ACHN (cell line): ENCODE measurements at places on chromosomes 11 and 22.

DNA sequence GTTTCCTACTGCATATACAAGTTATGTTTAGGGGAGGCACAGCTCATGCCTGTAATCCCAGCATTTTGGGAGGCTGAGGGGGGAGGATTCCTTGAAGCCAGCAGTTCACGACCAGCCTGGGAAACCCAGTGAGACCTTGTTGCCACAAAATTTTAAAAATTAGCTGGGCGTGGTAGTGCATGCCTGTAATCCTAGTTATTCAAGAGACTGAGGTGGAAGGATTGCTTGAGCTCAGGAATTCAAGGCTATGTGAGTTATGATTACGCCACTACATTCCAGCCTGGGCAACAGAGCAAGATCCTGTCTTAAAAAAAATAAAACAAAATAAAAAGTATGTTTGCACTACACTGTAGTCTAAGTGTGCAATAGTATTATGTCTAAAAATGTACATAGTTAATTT is 108.8 kb upstream of the TEAD1 start:
- DNase-seq: no peak

- no peak for DNase-seq
Measured at GRCh38 chr11:18624161-18624560, 10.0 kb downstream of the SPTY2D1 start.

DNA sequence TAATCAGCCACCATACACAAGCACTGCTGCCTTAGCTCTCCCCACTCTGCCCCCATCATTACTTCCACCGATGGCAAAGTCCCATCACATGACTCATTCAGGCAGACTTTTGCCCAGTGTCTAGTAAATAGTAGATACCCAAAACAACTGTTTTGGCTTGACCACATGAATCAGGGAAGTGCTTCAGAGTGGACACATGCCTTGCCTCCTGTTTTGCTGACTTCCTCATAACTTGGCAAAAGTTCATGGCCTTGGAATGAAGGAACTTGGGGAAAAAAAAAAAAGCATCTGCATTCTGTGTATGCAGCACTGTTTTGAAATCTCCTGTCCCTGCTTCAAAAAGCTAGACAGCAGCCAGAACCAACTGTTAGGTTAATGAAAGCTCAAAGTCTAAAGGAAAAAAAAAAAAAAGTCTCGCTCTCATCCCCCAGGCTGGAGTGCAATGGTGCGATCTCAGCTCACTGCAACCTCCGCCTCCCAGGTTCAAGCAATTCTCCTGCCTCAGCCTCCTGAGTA is 335.3 kb downstream of the FAM181B start:
- no peak for DNase-seq

DNA sequence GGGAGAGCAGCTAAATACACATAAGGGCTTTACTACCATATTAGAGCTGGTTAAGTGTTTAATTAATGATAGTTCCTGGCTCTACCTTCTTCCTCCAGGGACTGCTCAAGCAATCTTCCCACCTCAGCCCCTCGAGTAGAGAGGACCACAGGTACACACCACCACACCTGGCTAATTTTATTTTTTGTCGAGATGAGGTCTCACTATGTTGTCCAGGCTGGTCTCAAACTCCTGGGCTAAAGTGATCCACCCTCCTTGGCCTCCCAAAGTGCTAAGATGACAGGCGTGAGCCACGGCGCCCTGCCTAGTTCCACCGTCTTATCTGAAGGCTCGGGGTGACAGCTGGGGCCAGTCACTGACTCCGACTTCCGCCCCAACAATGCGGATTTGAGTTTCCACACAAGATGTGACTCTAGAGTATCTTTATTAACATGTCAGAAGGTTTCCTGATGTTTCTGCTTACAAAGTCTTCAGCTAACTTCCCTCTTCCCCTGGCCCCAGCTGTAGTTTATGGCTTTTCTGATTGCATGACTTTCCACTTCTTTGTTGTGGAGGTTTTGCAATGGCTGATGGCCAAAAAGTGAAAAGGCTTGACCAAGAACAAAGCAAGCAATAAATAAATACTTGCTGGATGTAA is 16.8 kb downstream of the TPST2 start:
- DNase-seq: no peak

- peak; percentile 82 for DNase-seq
Measured at GRCh38 chr11:57424792-57425564, 1.9 kb downstream of the SLC43A3 start.

GRCh38 chr11:125426818-125427528 is 69.1 kb downstream of the FEZ1 start:
- DNase-seq: no peak

DNA sequence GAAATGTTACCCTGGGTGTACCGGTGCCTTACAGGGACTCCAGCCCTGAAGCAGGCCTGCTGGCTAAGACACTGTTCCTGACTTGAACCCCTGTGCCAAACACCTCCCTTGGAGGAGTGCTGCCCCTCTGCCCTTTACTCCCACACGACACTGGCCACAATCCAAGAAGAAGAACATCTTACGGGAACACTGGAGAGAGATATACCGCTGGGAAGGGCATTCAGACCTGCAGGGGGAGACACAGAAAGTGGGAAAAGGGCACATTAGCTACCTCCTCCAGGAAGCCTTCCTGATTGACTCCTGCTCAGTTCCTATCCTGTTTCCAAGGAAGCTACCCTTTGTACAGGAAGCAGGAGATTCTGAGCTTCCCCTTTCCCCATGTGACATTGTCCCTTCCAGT is 18.7 kb downstream of the TMPRSS13 start:
- DNase-seq: no peak

- DNase-seq: peak; percentile 40
Measured at GRCh38 chr11:36311926-36312595, 16.0 kb downstream of the PRR5L start.

GRCh38 chr11:114165326-114166230 is 106.1 kb downstream of the ZBTB16 start:
- DNase-seq: no peak

DNA sequence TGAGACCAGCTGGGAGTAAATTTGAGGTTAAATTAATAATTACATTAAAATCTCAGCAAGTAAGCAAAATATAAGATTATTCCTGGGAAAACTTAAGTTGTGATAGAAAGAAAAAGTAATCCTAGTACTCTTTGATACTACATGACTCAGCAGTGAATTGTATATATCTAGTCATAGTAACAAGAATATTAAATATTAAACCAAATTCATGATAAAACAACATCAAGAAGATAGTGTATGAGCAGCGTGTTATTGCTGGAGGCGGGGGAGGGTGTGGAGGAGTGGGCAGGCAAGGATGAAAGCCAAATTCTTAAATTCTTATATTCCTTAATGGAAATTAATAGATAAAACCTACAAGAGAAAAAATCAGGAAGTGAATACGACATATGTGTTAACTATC is 95.2 kb downstream of the WT1 start:
- no peak for DNase-seq

DNA sequence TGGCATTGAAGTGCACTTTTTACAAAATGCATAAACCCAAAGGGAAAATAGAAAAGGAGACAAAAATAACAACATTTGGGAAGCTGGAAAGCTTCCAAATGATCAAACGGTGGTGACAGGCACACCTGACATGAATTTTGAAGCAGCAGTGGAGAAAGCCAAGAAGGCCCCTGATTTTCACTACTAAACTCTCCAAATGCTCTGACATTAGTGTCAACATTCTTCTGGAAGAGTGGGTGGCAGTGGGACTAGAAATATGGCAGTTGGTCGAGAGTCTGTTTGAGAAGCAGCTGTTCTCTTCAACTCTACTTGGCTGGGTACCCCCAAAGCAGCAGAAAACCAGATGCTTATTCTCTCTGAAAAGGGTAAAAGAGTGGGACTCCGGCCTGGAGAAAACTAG is 12.3 kb upstream of the APOA5 start:
- DNase-seq: no peak

DNA sequence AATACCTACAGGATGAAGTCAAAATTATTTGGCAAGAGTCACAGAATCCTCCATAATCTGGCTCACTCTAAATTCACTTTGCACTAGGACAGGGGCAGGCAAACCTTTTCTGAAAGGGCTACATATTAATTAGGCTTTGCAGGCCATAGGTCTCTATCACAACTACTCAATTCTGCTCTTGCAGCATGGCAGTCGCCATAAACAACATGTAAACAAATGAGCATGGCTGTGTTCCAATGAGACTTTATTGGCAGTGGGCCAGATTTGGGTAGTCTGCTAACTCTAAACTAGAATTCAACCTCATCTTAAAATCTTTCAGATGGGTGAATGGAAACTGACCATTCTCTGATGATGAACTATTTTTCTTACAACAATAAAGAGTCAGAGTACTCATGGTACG is 5.8 kb downstream of the THRSP start:
- no peak for DNase-seq

DNA sequence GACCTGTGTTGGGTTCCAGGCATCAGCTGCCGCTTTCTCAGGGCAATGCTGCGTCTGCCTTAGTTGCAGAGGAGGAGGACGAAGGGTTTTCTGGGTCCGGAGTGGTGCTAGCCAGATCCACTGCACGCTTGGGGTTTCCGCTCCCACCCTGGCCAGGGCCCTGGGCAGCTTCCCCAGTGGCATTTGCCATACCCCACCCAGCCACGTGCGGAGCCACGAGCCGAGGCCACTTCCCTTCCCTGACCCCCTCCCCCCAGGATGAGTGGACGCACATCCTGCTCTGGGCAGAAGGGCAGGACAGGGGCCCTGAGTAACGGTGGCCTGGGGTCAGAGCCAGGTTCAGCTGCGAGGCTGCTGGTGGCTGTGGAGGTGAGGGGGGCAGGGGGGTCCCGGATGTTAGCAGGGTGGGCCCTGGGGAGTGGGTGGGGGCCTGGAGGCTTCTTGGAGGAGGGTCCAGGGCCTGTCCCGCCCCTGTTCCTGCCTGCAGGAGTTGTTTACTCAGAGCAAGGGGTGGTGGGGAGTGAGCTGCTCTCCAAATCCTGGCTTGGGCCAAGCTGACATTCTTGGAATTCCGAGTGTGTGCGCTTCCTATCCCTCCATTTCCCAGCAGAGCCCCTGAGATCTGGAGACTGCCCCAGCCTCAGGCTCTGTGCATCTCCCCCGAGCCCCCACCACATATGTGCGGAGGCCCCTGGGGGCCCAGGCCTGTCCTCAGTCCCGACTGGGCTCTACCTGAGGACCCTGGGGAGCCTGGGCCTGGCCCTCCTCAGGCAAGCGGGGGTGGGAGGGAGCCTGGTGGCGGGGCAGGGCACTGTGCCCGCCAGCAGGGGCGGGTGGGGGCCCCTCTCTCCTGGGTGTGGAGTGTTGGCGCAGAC is 1.4 kb downstream of the TSPAN4 start:
- DNase-seq: peak; percentile 94

GRCh38 chr11:30559004-30559403 is 27.1 kb downstream of the MPPED2 start:
- DNase-seq: no peak

- no peak for DNase-seq
Measured at GRCh38 chr22:23053912-23054530, 16.3 kb upstream of the GNAZ start.

- DNase-seq: peak; percentile 84
Measured at GRCh38 chr11:70203751-70204465, 812 bp downstream of the FADD start.

DNA sequence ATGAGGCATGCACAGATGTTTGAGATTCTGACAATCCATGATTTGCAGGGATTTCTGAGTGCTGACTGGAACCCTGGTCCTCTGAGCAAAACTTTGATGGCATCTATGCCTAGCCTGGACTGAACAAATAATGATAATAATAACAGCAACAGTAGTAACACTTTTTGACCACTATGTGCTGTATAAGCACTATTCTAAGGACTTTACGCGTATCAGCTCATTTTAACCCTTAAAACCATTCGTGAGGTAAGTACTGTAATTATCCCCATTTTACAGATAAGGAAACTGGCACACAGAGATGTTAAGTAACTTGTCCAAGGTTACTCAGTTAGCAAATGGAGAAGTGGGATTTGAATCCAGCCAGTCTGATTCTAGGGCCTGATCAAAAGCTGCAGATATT is 168.4 kb downstream of the C11orf91 start:
- DNase-seq: no peak

DNA sequence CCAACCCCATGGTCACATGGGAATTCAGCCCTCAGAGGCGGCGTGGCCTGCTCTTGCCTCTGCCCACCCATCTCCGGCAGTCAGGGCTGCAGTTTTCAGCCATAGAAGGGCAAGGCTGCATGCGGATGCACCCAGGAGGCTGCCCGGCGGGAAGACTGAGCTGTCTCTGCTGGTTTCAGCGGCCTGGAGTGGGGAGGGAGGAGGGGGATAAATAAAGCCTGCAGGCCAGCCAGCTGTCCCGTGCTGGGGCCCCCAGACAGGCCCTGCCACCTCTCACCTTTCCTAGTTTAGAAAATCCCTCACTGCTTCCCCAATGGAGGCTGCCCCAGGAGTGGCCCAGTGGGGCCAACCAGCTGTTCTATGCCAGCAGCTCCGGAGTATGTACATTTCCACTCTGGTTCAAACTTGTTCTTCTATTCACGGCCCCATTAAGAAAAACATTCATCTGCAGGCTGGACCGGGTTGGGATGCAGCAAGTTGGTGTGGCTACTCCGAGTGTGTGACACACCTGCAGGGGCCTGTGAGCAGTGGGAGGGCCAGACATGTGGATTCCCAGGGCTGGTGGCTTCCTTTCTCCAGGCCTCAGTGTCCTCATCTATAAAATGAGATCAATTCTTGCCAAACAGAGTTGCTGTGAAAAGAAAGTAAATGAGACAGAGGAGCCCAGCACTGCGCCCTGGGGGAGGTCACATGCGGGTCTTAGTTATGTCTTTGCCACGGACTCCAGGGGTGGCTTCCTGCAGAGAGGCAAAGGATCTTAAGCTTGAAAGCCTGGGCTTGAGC is 5.0 kb downstream of the MICALL1 start:
- DNase-seq: no peak

DNA sequence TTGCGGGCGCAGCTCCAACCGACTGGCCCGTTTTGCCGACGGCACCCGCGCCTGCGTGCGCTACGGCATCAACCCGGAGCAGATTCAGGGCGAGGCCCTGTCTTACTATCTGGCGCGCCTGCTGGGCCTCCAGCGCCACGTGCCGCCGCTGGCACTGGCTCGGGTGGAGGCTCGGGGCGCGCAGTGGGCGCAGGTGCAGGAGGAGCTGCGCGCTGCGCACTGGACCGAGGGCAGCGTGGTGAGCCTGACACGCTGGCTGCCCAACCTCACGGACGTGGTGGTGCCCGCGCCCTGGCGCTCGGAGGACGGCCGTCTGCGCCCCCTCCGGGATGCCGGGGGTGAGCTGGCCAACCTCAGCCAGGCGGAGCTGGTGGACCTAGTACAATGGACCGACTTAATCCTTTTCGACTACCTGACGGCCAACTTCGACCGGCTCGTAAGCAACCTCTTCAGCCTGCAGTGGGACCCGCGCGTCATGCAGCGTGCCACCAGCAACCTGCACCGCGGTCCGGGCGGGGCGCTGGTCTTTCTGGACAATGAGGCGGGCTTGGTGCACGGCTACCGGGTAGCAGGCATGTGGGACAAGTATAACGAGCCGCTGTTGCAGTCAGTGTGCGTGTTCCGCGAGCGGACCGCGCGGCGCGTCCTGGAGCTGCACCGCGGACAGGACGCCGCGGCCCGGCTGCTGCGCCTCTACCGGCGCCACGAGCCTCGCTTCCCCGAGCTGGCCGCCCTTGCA is 1.0 kb downstream of the FJX1 start:
- peak; percentile 56 for DNase-seq

- no peak for DNase-seq
Measured at GRCh38 chr11:41309111-41309522, 150.3 kb downstream of the LRRC4C start.

- no peak for DNase-seq
Measured at GRCh38 chr22:37033605-37034430, 14.3 kb downstream of the MPST start.
